ENCODE measurements at places on chromosomes 5 and 9.

- no peak for DNase-seq
These were observed 18.3 kb upstream of the IL13 start for GRCh38 chr5:132639706-132640130.

DNA sequence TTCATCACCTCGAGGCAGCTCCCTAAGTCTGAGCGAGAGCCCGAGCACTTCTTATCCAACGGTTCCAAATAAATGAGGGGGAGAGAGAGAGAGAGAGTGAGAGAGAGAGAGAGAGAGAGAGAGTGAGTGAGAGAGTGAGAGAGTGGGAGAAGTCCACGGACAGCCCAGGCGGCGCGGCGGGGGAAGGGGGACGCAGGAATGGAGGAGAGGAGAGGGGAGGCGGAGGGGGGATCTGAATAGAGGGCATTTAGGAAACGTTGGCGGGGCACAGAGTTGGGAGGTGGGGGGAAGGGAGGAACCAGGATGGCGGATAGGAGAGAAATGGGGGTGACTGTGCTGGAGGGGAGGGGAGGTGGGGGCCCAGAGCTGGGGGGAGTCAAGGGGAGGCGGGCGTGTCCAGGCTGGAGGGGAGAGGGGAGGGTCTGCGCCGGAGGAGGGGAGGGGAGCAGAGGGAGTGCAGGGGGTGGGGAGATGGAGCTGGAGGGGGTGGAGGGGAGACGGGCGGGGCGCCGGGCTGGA lies 398 bp upstream of the BASP1 start:
- no peak for DNase-seq

- DNase-seq, result no peak
These were observed 75.4 kb upstream of the TNFAIP8 start for GRCh38 chr5:119280380-119280779.

DNA sequence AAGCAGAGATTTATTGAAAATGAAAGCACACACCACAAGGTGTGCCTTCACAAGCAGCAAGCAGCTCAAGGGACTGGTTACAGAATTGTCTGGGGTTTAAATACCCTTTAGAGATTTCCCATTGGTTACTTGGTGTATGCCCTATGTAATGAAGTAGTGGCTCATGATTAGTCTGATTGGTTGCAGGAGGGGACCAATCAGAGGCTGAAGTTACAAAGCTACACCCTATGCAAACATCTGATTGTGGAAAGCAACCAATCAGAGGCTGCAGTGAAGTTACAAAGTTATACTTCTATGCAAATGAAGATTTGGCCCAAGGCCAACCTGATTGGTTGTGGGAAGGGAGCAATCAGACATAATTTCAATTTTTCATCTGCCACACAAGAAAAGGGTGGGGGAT lies 119.9 kb downstream of the C9orf152 start:
- DNase-seq, result no peak

GRCh38 chr5:172463031-172463430 lies 8.7 kb upstream of the SH3PXD2B start:
- no peak for DNase-seq

DNA sequence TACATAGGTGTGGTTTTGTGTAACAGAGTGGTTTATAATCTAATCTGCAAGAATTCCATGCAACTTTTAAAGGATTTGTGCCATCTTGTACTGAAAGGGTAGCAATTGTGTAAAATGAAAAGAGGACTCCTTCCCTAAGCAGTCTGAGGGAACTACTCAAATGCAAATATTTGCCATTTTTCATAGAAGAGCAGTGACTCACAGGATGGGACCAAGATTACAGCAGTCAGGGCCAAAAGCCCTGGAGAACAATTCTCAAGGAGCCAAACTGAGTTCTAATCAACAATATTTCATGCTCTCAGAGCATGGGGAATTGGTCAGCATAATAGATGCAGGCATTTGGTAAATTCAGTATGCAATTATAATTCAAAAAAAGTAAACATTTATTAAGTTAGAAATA lies 495.8 kb downstream of the CHSY3 start:
- no peak for DNase-seq

DNA sequence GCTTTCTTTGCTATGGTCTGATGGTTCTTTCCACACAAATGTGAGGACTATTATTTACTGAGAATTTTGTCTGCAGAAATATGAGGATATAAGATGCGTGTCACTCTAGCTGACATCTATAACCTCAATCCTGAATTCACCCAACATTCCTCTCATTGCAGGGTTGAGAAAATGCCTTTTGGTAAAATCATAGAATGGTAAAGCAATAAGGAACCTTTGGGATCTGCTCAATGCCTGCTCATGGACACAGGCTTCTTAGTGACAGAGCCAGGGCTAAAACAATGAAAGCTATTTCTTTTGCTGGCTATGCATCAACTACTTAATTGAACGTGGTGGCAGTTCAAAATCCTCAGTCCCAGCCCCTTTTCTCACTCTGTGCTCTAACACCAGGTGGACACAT lies 199.6 kb downstream of the GAS1 start:
- no peak for DNase-seq

GRCh38 chr5:76960004-76960625 lies 7.3 kb downstream of the CRHBP start:
- no peak for DNase-seq

GRCh38 chr9:34650816-34651215 lies 1.2 kb upstream of the IL11RA start:
- no peak for DNase-seq

GRCh38 chr5:59560553-59560952 lies 333.0 kb downstream of the PDE4D start:
- no peak for DNase-seq

DNA sequence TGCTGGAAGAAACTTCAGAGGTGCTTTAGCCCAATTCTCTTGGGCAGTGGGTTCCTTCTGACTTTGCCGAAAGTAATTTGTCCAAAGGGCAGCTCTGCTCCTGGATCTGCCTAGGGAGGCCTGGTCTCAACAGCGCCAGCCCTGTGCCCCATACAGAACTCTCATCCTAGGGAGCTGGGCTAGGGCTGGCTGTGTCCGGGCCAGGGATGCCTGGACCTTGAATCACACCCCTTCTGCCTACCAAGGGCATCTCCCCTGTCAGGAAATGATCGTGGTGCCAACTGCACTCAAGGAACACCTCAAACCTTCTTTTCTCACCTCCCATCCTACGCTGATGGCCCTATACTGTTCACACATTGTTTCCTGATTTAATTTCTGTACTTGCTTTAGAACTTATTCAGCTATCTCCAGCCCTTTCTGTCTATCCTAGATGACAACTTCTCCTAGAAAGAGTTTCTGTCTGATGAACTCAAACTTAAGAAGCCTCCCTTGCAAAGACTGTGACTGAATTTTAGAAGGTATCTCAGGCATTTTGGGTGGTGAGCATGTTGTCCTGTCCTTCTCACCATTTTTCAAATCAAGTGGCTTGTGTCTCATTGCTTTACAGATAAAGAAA lies 37.4 kb upstream of the NFIB start:
- DNase-seq, result no peak

DNA sequence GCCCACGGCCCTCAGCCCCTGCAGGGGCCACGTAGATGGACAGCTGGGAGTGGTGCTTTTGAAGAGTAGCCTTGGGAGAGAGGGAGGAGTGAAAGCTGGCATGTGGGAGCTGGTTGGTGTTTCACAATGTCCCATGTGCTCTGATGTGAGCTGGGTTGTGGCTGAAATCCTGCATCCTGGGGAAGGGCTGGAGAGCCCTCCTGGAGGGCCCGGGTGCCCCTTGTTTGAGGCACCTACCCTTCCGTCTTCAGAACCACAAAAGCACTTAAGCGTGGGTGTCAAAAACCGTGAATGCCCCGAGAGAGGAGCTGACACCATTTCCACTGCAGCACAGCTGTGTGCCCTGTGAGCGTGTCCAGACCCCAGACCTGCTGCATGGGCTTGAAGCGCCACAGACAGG lies 199.1 kb upstream of the ZNF618 start:
- DNase-seq, result no peak

GRCh38 chr9:81592887-81593266 lies 96.5 kb downstream of the TLE1 start:
- DNase-seq, result no peak

- no peak for DNase-seq
These were observed 1.4 kb upstream of the NHP2 start for GRCh38 chr5:178155065-178155464.

DNA sequence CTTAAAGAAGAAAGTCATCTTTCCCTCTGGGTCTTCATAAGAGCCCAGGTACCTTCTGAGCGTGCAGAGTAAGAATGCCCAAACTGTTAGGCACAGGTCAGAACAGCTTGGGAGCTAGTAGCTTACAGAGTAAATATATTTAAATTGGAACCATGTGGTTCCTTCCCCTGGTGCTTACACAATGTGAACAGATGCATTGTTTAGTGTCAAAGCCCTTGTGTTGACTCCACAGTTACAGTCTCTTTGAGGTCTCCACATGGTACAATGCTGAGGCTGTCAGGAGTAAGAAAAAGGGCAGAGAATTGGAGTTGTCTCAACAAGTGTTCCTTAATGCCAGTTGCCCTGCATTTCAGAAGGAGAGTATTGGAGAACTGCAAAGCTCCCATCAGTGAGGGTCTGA lies 188.5 kb downstream of the PAPPA start:
- DNase-seq, result no peak

DNA sequence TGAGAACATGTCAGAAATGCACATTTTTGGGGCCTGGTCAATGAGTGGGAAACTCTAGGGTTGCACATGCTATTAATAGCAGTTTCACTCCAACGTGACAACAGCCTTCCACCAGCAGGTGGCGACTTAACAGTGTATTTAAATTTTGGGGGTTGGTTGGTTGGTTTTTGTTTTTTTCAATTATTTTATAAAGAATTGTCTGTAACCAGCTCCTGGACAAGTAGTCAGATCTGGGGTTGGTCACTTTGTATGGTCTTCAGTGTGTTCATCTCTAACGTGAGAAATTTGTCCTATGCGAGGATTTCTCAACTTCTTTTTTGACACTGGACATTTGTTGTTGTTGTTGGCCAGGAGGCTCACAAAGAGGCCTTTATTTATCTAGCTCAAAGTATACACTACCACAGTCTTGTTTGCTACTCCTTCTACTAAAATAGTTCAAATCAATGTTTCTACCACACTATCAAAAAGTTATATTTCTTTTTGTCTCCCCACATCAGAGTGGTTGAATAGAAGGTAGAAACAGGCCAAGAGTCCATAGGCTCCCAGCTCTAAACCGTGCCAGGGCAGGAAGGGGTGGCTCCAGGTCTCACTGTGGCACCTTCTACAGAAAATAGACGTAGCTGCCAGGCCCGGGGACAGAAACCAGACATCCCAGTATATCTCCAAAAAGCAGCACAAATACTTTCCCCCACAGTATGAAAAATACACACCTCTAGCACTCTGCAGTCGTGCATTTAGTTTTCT lies 110.4 kb downstream of the TRPM6 start:
- DNase-seq, result peak; percentile 63

GRCh38 chr9:72557549-72557948 lies 36.1 kb downstream of the TMC1 start:
- peak; percentile 41 for DNase-seq
